ENCODE measurements at places on chromosomes 16 and 17. TPM values are rescaled to one million over a fixed set of nuclear protein-coding genes. Genes with fewer than 3 reads are reported as not detected.

Gene KRTAP4-3
- not detected for total RNA-seq

DNA sequence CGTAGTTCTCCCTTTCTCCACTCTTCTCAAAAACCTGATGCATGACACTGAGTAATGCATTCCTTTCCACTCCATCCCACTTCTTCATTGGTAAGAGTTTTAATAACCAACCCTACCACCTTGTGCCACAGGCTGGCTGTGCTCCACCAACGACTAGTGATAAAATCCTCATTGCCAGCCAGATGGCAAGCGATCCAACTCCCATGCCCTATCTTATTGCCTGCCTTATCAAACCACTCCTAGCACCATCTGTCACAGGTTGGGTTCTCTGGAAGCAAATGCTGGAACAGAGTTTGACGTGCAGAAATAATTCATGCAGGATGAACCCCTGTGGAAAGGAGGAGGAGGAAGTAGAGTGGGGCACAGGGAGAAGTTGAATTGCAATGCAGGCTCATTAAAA, 99.5 kb downstream of the CHD9NB start:
- H3K4me3 ChIP-seq, result no peak overlapping the region
- no peaks in the 10 kb centered on the region for H3K27me3 ChIP-seq
- no peak overlapping the region for H3K27ac ChIP-seq
- no peaks in the 10 kb centered on the region for H3K4me1 ChIP-seq
- DNase-seq, result no peak
- no peaks in the 10 kb centered on the region for H3K36me3 ChIP-seq

GRCh38 chr17:37278247-37278894, 97.4 kb upstream of the C17orf78 start:
- no peaks in the 10 kb centered on the region for H3K4me1 ChIP-seq
- no peak overlapping the region for H3K27ac ChIP-seq
- no peak overlapping the region for H3K4me3 ChIP-seq

GRCh38 chr17:75571885-75572215, 15.8 kb upstream of the MYO15B start:
- H3K36me3 ChIP-seq, result no peaks in the 10 kb centered on the region
- H3K27me3 ChIP-seq, result no peaks in the 10 kb centered on the region
- H3K4me1 ChIP-seq, result no peaks in the 10 kb centered on the region
- DNase-seq, result no peak

Measured in right atrium auricular region (tissue), 2 donors.